Activated T-cell treated with anti-CD3 and anti-CD28 coated beads, Interleukin-2, amount 50 U/mL, for 72 hours (primary cell): ENCODE measurements at places on chromosomes 6 and 20. TPM values are rescaled to one million over a fixed set of nuclear protein-coding genes. Genes with fewer than 3 reads are reported as not detected.

Gene BANF2
- total RNA-seq = not detected

Gene ZNF311
- total RNA-seq = 2.1 TPM

Gene METTL24
- not detected for total RNA-seq

Gene LPA
- not detected for total RNA-seq

Gene CTCFL
- not detected for total RNA-seq

Gene GHRH
- not detected for total RNA-seq

Gene PXDC1
- total RNA-seq = 0.94 TPM

Gene PPP1R14C
- total RNA-seq = 1.8 TPM

DNA sequence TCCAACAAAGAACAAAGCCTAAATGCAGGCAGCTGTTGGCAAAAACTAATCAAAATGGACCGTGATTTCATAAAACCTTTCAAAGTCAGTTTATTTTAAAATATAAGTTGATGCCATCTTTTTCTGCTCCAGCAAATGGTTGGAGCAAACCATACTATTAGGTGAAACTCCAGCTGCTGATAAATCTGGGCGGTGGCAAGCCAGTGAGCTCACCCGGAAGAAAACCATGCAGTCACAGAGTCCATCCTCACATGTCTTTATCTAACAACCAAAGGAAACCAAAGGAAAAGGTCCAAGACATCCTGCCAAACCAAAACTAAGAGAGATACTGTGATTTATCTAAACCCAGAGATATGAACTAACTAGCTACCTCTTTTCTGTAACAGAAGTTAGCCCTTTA is 72.6 kb downstream of the HIVEP2 start:
- no peak for DNase-seq

- DNase-seq = no peak
These were observed 26.5 kb downstream of the PTPRK start for GRCh38 chr6:128493877-128494276.

DNA sequence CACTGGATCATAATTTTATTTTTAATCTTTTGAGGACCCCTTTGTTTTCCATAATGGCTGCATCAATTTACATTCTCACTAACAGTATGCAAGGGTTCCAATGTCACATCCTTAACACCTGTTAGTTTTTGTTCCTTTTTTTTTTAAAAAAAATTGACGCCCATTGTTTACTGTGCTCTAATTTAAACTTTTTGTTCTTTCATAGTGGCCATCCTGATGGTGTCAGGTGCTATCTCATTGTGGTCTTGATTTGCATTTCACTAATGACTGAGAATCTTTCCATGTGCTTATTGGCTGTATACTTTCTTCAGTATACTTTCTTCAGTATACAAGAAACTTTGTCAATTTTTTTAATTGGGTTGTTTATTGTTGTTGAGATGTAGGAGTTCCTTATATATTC is 347.0 kb downstream of the RNGTT start:
- DNase-seq = no peak

GRCh38 chr6:135052939-135053338 is 1.7 kb downstream of the HBS1L start:
- no peak for DNase-seq

DNA sequence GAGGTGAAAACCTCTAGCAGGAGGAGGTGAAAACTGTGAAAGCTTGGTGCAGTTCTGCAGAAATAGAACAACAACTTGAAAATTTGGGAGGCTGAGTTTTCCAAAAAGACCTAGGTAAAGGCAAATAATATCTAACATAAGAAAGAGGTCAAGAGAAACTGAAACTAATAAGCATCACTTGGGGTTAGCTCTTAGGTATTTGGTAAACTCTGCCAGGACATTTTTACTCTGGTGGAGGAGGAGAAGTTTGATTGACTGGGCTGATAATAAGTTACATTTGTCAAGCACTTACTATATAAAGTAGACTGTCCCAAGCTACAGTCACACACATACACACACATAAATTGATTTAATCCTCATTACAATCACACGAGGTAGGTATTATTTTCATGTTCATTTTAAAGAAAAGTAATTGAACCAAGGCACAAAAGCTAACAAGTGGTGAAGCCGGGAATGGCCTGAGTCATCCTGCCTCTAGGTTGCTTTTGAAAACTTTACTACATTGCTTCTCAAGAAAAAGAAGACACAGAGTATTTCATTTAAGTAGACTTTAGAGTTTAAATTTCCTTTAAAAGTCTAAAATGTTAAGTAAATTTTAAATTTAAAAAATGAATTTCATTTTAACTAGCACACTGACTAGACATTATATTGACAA is 275.5 kb downstream of the PTPRK start:
- no peak for DNase-seq

DNA sequence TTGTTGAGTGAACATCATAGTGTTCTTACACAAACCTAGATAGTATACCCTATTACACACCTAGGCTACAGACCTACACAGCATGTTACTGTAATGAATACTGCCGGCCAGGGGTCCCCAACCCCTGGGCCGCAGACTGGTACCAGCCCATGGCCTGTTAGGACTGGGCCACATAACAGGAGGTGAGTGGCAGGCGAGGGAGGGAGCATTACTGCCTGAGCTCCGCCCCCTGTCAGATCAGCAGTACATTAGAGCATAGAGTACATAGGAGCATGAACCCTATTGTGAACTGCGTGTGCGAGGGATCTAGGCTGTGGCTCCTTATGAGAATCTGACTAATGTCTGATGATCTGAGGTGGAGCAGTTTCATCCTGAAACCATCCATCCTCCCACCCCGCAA is 126.3 kb downstream of the PRND start:
- DNase-seq = no peak
